Amniotic stem cell (primary cell): ENCODE measurements at places on chromosomes 12 and 14.

GRCh38 chr14:34052658-34053014 lies 101.8 kb upstream of the EGLN3 start:
- DNase-seq = no peak

- DNase-seq = no peak
These were observed 35.1 kb upstream of the OTOGL start for GRCh38 chr12:80064269-80064668.

GRCh38 chr14:32697114-32697513 lies 241.6 kb upstream of the NPAS3 start:
- no peak for DNase-seq

DNA sequence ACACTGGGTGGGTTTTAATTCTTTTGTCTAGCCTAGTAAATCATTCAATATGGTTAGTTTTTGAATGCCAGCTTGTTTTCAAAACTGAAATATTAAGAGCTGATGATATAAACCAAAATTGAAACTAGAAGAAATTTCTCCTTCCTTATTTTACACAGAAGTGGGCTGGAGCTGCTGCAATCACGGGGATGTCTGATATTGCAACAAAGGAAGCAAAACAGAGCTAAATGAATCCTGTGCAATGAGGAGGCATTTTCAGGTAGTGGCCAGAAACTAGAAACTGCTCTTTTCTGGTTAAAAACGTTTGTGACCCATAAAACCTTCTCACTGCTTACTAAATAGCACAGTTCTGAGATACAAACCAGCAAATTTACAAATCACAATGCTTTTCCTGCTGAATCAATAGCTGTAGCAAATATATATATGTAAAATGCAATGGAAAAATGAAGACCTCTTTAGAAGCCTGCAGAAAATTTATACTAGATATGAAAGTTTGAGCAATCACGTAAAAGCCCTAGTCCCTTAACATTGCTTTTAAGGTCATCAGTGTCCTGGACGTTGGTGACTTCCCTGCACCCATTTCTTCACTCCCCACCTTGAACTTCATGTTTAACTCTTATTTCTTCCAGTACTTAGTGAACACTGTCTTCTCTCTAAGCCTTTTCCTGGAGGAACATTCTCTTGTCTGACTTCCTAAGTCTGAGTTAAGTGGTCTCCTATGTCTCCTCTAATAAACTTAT lies 15.9 kb upstream of the LRRK2 start:
- DNase-seq = no peak
